Stimulated activated CD4-positive, alpha-beta T cell treated with anti-CD3 and anti-CD28 coated beads, Interleukin-2, amount 100 ng/mL, for 4 hours (primary cell): ENCODE measurements at places on chromosomes 2 and 18.

DNA sequence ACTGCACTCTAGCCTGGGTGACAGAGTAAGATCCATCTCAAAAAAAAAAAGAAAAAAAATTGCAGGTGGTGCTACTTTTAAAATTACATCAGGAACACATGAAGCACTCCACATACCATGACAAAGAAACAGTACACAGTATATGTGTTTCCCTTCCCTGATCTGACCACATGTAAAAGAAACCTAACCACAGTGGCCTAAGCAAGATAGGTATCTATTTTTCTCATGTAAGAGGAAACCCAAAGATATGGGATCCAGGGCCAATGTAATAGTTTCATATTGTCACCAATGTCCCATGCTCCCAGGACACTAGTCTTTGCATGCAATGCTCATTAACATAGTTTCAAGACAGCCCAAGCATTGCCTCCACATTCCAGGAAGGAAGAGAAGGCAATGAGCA lies 99.9 kb downstream of the DYM start:
- no peak for DNase-seq

- no peak for DNase-seq
Measured at GRCh38 chr2:40304340-40304739, 147.6 kb downstream of the SLC8A1 start.

DNA sequence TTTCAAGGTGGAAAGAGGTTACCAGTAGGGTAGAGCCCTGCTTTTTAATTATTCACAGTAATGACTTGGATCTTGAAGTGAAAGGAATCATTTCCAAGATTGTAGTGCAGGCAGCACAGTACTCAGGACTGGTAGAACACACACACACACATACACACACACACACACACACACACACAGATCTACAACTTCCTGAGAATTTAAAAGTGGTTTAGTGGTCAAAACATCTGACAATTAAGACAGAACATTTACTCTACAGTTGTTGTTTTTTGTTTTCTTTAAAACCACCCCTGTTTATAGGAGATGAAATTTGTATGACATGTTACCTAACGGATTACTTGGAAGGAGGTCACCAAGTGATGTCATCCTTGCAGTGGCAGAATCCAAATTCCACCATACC lies 146.7 kb upstream of the VRK2 start:
- DNase-seq, result no peak

- no peak for DNase-seq
Measured at GRCh38 chr2:105468582-105469042, 69.8 kb upstream of the FHL2 start.

DNA sequence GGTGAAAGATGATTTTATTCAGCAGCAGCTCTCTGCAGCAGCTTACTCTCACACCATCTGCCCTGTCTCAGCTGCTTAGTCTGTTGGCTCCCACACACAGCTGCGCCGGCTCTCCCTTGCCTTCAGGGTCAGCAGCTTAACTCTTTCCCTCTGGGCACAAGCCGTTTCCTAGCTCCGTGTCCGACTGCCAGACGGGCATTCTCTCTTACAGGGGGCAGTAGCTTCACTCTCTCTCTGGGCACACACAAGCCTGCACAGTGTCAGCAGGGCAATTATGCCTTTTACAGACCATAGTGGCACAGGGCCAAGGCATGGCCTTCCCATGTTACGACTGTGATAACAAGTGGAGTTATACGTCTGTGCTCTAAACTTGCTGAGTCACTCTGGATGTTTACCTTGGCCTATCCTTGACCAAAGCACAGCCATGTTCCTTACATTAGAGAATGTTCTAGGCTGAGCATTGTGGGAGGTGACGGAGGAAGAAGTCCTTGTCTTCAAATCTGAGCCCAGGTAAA lies 31.7 kb downstream of the PCARE start:
- DNase-seq, result no peak
